Bone marrow (tissue), 2 donors: ENCODE measurements at places on chromosomes 4 and X.
A peak's percentile ranks its signal among the peaks of the same experiment; 100 is the strongest.

GRCh38 chr4:139857021-139857420, 191.4 kb downstream of the MGST2 start:
- peak; percentile 78 for DNase-seq

- DNase-seq, result no peak
These were observed 89.2 kb upstream of the PRDX4 start for GRCh38 chrX:23578079-23578478.

DNA sequence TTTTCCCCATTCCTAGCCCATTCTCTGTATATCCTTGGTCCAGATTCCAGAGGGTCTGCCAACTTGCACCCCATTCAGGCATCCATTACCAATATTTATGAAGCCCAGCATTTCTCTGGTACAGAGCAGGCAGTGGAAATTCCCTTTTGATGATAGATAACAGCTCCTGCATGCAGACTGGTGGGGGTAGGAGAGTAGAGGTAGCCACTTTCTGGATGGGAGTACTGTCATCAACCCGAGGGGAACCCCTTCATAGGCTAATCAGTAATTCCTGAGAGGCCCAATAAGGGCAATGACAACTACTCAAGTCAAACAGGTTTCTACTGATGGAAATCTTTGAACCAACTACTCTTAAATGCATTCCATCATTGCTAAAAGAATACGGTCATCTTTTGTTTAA, 63.7 kb downstream of the COL25A1 start:
- DNase-seq, result no peak

GRCh38 chr4:1227816-1228215, 21.1 kb downstream of the CTBP1 start:
- no peak for DNase-seq

- DNase-seq, result no peak
These were observed 239.5 kb upstream of the GPC4 start for GRCh38 chrX:133654811-133655210.

DNA sequence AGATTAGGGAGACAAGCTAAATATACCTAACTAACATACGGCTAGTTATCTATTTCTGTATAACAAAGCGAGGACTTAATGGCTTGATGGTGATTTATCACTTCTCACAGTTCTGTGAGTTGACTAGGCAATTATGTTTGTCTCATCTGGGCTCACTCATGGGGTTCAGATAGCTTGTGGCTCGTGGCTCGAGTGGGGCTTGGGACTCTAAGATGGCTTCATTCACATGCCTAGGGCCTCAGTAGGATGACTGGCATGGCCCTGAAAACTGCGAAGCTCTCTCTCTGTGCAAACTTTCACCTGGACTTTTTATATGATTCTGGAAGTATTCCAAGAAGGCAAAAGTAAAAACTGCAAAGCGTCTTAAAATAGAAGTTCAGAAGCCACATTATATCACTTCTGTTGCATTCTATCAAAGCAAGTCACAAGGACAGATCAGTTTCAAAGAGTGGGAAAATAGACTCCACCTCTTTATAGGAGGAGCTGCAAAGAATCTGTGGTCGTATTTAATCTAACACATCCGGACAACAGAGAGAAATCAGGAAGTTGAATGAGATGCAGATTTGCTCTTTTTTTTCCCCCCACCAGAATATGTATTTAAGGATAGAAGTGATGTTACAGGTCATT, 491.2 kb downstream of the INPP4B start:
- DNase-seq, result peak; percentile 37
